T-helper 1 cell treated with Interleukin-12 subunit alpha and Interleukin-12 subunit beta and Interleukin-4 antibody, amounts not matched to agents 30 ng/mL and 1 ng/mL, for 36 hours (primary cell): ENCODE measurements at places on chromosomes 16 and 17. TPM values are rescaled to one million over a fixed set of nuclear protein-coding genes. Genes with fewer than 3 reads are reported as not detected.

The KRT40 gene
- total RNA-seq, result not detected in 2 replicates

The CIBAR2 gene
- total RNA-seq, result not detected in 2 replicates

The HEATR9 gene
- 0.56 and 0.85 TPM in 2 replicates for total RNA-seq

The PNMT gene
- not detected in 2 replicates for total RNA-seq

The KRT33A gene
- not detected in 2 replicates for total RNA-seq

The BTBD17 gene
- total RNA-seq, result not detected in 2 replicates

The RNPS1 gene
- total RNA-seq, result 260 and 261 TPM in 2 replicates

The SNF8 gene
- 140 and 147 TPM in 2 replicates for total RNA-seq

The ITGAX gene
- total RNA-seq, result 137 and 142 TPM in 2 replicates

The MPP2 gene
- total RNA-seq, result 0.86 and 1.2 TPM in 2 replicates

The GRB7 gene
- total RNA-seq, result 0.86 and 0.95 TPM in 2 replicates

The MT1A gene
- 1.0 TPM in 1 of 2 replicates, not detected in the other for total RNA-seq

The SLC5A11 gene
- total RNA-seq, result 0.29 TPM in 1 of 2 replicates, not detected in the other

The NPW gene
- 0.37 and 1.1 TPM in 2 replicates for total RNA-seq

The FADS6 gene
- not detected in 2 replicates for total RNA-seq

The SAMD14 gene
- total RNA-seq, result 2.0 and 2.7 TPM in 2 replicates

The NSRP1 gene
- 24.9 and 30.6 TPM in 2 replicates for total RNA-seq

The ZG16B gene
- total RNA-seq, result 23.2 and 24.3 TPM in 2 replicates

The PIK3R5 gene
- total RNA-seq, result 63.5 and 74.1 TPM in 2 replicates

The CCDC78 gene
- total RNA-seq, result 1.7 and 2.4 TPM in 2 replicates

The CLEC19A gene
- total RNA-seq, result not detected in 2 replicates

The TBC1D3G gene
- not detected in 2 replicates for total RNA-seq

The ICAM2 gene
- 69.1 and 70.0 TPM in 2 replicates for total RNA-seq

The EFCAB5 gene
- 1.1 and 1.9 TPM in 2 replicates for total RNA-seq

The TPSG1 gene
- total RNA-seq, result not detected in 2 replicates

The PABPN1L gene
- total RNA-seq, result not detected in 2 replicates

The APRT gene
- 164 TPM in 2 replicates for total RNA-seq

The ST6GALNAC2 gene
- total RNA-seq, result not detected in 2 replicates

The TVP23A gene
- total RNA-seq, result 0.22 and 0.32 TPM in 2 replicates

The CDH13 gene
- total RNA-seq, result 0.22 TPM in 1 of 2 replicates, not detected in the other

The ABCA10 gene
- total RNA-seq, result 0.66 and 1.2 TPM in 2 replicates
